Left ventricle myocardium inferior (tissue), 1 donor: ENCODE measurements at places on chromosomes 13 and 19. TPM values are rescaled to one million over a fixed set of nuclear protein-coding genes. Genes with fewer than 3 reads are reported as not detected.

The CERS1 gene
- total RNA-seq: 1.4 TPM

The ZNF296 gene
- total RNA-seq: not detected

- no peak for DNase-seq
These were observed 172.9 kb downstream of the OXGR1 start for GRCh38 chr13:96821381-96821780.

GRCh38 chr13:68713394-68713793 lies 1394.2 kb upstream of the ATXN8OS start:
- no peak for DNase-seq

GRCh38 chr19:38009650-38010242 lies 102.7 kb downstream of the SIPA1L3 start:
- DNase-seq: no peak

The FGF22 gene
- total RNA-seq: not detected

The CCDC8 gene
- total RNA-seq: 30.8 TPM

DNA sequence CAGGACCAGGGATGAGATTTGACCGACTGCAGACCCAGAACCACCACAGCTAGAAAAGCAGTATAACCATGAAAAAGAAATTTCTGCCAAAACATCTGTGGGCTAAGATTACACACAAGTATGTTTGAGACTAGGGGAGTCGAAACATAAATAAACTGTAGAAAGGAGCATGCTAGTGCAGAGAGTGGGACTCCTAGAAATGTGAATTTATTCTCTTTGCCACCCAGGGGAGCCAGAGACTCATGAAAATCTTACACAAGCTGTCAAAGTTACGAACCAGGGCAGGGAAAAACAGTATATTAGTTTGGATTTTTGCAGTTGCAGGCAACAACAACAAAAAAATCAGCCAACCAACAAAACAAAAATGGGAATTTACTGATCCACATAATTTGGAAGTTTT lies 12.3 kb upstream of the HSPH1 start:
- no peak for DNase-seq

- no peak for DNase-seq
These were observed 41.6 kb upstream of the C13orf42 start for GRCh38 chr13:51152701-51153100.

DNA sequence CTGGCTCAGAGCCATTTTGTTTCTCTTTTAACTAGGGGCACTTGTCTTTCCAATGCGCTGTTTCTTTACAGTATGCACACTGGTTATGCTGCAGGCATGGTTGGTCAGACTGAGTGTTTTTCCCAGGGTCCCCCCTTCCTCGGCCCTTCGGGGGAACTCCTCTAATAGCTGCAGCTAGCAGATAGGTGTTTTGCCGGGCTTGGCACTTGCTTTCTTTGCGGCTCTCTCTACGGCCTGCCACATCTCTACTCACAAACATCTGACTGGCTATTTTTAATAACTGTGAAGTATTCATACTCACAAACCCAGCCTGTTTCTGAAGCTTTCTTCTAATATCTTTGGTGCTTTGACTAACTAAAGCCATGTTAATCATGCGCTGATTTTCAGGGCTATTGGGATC lies 89.4 kb downstream of the SLC25A15 start:
- no peak for DNase-seq

DNA sequence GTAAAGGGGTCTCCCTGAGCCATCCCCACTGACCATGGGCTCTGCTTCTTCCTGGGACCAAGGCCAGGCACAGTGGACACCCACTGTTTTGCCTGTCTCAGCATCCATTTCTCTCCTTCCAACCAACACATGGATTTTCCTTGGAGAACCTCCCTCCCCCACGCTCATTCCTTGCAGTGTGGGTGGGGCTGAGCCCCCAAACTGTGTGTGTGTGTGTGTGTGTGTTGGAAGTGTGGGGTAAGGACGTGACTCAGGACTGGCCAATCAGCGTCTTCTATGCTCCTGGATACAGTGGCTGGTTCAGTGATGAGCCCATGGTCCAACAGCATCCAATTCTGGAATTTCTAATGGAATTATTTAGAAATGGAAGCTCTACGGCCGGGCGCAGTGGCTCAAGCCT lies 18.7 kb downstream of the CEBPA start:
- no peak for DNase-seq

The RXFP2 gene
- not detected for total RNA-seq

DNA sequence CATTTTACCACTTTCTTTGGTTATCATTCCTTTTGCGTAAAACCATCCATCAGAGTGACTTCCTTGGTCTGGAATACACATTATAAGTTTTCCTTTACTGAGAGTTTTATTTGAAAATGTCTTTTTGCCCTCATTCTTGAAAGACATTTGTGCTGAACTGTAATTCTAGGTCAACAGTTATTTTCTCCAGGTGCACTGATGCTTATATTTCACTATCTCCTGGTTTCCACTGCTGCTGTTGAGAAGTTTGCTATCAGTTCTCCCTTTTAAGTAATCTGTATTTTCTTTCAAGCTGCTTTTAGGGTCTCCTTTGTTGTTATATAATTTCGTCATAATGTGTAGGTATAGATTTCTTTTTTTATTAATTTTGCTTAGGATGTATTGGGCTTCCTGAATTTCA lies 160.0 kb downstream of the DCT start:
- no peak for DNase-seq

The GRK1 gene
- 0.85 TPM for total RNA-seq

DNA sequence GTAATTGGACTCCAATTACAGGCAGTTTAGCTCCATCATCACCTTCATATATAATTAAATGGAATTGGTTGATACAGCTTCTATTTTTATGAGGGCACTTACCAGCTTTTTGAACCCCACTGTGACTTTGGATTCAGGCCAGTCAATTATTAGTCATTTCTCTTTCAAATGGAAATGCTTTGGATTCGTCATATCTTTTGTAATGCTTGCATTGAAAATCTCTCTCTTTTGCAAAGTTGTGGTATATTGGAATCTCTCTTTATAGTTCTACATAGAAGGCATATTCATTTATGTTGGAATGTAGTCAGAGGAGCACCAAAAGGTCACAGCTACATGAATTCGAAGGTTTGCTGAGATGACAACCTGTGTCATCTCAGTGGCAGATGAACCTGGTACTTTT lies 1074.3 kb upstream of the SLC10A2 start:
- no peak for DNase-seq

The UNC13A gene
- 0.05 TPM for total RNA-seq

The RFPL4AL1 gene
- not detected for total RNA-seq

DNA sequence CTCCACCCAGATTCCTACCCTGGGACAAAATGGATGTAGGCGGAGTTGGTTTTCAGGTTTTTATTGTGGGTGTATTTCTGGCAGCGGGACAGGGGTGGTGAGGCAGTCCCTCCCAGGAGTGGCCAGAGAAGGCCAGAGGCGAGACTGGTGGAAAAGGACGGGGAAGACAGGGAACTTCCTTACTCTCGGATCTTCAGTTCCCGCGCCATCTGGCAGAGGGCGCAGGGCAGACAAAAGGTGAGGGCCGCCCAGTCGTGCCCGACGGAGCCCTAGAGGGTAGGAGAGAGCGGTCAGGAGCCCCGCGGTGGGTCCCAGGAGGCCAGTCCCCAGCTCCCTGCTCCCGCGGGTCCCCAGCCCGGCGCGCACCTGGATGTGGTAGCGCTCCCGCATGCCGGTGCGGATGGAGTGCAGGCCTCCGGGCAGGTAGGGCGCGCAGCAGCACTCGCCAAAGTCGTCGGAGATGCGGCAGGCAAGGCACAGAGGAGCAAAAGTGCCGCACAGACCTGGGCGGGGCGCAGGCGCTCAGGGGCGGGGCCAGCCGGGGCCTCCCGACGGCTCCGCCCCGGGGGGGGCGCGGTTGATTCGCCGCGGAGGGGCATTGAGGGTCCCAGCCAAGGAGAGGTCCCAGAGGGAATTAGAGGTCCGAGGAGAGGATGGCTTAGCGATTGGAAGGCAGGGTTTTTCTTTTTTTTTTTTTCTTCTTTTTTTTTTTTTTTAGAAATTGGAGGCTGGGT lies 3.0 kb downstream of the CNFN start:
- DNase-seq: peak; percentile 53

The SLAIN1 gene
- 8.0 TPM for total RNA-seq

The AMER2 gene
- not detected for total RNA-seq

GRCh38 chr19:31349160-31349881 lies at the start of gene TSHZ3:
Gene TSHZ3, minus strand, starts transcription at chr19:31349436. Its CDS starts 217 bp downstream, at chr19:31349219.
- DNase-seq: peak; percentile 86

The TMEM255B gene
- 7.7 TPM for total RNA-seq

- DNase-seq: no peak
These were observed 12.7 kb upstream of the ZNF443 start for GRCh38 chr19:12453495-12453894.

GRCh38 chr13:48214519-48215121 lies 18.4 kb upstream of the ITM2B start:
- DNase-seq: no peak

The PLK5 gene
- not detected for total RNA-seq
